ENCODE measurements at places on chromosomes 7 and 10. TPM values are rescaled to one million over a fixed set of nuclear protein-coding genes. Genes with fewer than 3 reads are reported as not detected.
A peak's percentile ranks its signal among the peaks of the same experiment; 100 is the strongest.

TMEM139 gene
- 7.9 TPM for total RNA-seq

CRYGN gene
- not detected for total RNA-seq

ZNF488 gene
- 0.17 TPM for total RNA-seq

VAX1 gene
- not detected for total RNA-seq

TMEM176B gene
- total RNA-seq: not detected

SPAM1 gene
- not detected for total RNA-seq

CLCN1 gene
- total RNA-seq: not detected

PRTFDC1 gene
- not detected for total RNA-seq

ZNF518A gene
- total RNA-seq: 37.1 TPM

GSTO2 gene
- total RNA-seq: 3.4 TPM

CEP55 gene
- total RNA-seq: 17.1 TPM

DNA sequence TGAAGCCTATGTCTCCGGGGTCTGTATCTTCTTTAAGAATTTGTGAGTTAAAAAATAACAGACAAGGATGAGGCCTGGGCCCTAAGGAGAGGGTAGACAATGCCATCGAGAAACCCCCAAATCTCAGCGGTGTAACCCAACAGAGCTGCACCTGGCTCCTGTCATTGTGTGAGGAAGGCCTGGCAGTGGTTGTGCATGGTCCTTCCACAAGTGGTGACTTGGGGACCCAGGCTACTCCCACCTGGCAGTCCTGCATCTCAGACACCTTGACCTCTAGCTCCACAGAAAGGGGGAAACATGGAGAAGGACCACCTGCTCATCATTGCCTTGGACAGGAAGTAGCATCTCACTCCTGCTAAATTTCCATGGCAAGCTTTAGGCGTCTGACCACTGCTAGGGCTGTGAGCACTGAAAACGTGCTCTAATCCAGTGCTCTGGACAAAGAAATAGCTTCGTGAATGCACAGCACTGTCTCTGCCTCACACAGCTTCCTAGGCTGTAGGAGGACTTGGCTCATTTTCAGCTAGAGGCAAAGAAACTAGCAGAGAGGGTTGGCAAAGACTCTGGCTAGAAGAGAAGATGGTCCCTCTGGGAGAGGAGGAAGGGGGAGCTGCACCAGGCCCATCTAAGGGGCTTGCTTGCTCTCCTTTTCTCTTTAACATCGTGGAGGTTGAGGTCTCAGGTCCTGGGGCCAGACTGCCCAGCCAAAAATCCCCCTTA is 273.9 kb upstream of the ZMIZ1 start:
- DNase-seq: no peak

GRCh38 chr10:58641095-58641531 is 128.4 kb downstream of the BICC1 start:
- peak; percentile 81 for DNase-seq

DNA sequence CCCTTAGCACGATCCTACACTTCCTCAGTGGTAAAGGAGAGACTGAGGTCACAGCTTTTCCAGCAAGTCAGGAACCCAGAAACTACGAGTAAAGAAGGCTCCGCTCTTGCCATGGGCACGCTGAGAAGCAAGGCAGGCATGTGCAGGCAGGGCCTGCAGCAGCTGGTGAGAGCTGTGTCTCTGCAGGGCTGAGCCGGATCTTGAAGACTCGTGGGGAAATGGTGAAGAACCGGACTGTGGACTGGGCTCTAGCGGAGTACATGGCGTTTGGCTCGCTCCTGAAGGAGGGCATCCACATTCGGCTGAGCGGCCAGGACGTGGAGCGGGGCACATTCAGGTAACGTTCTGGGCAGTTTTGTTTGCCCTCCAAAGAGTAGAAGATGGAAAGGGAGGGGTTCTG is 51.9 kb upstream of the ZMIZ2 start:
- DNase-seq: no peak

- DNase-seq: peak; percentile 44
Observed at GRCh38 chr10:101032637-101033224, 1.7 kb downstream of the SFXN3 start.

GRCh38 chr7:127066974-127067373 is 185.8 kb downstream of the GRM8 start:
- peak; percentile 4 for DNase-seq

DNA sequence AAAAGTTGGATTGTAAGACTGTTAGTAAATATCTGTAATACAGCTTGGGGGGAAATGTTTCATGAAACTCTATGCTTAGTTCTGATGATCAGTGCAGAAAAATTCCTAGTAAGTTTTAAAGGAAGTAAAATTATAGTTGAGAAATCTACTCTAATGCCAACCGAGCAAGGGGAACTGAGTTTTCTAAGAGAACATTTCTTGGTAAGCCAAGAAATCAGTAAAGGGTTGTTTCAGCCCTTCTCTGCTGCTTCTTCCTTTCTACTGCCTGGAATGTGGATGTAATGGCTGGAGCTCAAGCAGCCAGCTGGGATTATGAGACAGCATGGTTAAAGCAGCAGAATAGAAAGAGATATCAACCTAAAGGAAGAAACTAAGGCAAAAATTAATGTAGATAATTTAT is 15.9 kb upstream of the AKR1B1 start:
- DNase-seq: no peak

DNA sequence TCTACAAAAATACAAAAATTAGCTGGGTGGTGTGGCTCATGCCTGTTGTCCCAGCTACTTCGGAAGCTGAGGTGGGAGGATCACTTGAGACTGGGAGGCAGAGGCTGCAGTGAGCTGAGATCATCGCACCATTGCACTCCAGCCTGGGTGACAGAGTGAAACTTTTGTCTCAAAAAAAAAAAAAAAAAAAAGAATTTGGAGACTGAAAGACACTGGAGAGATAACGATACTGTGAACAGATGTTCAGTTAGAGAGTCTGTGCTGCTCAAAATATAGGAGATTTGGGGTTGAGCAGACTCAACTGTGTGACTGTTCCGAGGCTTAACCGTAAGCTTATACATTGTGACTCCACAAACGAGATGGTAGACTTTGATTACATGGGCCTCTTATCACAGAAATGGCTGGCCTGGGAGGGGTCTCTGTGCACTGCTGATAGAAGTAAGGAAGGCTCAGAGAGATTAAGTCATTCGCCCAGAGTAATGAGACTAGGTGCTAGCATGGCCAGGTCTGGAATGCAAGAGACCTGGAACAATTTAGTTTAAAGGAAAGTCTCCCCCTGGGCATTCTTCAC is 19.4 kb downstream of the WBP1L start:
- no peak for DNase-seq

DNA sequence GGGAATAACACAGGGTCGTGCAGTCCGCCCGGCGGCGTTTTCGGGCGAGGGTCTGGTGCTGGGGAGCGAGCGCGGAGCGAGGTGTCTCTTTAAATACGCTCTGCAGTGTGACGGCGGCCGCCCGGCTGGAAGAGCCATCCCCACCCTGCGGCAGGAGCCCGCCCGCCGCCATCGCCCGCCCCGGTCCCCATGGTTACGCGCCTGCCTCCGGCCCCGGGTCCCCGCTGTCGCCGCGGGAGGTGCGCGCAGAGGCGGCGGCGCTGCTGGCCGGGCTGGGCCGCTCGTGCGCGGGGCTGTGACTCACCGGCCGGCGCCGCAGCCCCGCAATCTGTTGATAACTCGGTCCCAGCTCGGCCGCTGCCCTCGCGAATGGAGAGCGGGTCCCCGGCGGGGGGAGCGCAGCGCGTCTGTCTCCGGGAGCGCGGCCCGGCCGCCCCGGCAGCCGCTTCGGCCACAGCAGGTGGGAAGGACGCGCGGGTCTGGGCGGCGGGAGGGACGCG is at the start of gene ADGRA1:
TSS of gene ADGRA1 (plus strand) at position 246 of the 500 bp plus-strand sequence. CDS start 986 bp downstream, outside the sequence.
- no peak for DNase-seq

GRCh38 chr10:86556933-86557649 is 35.5 kb upstream of the WAPL start:
- no peak for DNase-seq

GRCh38 chr7:1458683-1459511 is at the start of gene MICALL2:
MICALL2 (minus strand) TSS chr7:1459470; CDS start chr7:1459326, 144 bp downstream.
- peak; percentile 49 for DNase-seq

GRCh38 chr10:126521399-126521798 is 133.1 kb upstream of the ADAM12 start:
- peak; percentile 62 for DNase-seq

- no peak for DNase-seq
Observed at GRCh38 chr7:1952169-1952760, 280.5 kb downstream of the MAD1L1 start.

DNA sequence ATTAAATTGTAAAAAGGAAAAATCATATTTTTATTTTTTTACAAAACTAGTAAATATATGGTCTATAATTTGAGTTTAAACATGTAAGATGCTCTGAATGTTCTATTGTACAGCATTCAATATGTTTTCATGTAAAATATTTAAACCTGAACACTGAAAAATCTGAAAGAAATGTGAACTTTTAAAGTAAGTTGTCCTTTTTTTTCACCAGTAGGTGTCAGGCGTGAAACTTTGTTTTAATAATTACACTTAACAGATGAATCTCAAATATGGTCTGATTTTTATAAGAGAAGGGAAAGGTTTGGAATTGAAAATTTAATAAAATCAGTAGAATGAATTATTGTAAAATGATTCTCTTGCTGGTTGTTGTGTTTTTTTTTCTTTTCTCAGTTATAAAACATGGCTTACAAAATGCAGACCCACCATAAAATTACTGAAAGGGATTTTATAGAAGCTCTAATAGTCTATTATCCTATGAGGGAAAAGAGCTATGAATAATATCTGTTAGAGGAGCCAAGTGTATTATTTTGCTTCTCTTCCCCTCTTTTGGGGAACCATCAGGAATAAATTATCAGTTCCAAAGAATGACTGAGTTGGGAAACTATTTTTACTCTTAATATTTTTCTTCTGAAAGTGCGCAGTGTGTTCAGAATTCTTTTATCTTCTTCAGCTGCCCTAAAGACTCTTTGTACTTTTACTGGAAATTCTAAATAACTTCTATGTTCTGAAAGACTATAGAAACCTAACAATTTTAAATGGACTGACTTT is 217.7 kb upstream of the FZD1 start:
- no peak for DNase-seq

GRCh38 chr10:124742413-124743190 is 1.6 kb downstream of the FAM53B start:
- peak; percentile 57 for DNase-seq

GRCh38 chr7:106425017-106425719 is 140.4 kb upstream of the NAMPT start:
- no peak for DNase-seq

DNA sequence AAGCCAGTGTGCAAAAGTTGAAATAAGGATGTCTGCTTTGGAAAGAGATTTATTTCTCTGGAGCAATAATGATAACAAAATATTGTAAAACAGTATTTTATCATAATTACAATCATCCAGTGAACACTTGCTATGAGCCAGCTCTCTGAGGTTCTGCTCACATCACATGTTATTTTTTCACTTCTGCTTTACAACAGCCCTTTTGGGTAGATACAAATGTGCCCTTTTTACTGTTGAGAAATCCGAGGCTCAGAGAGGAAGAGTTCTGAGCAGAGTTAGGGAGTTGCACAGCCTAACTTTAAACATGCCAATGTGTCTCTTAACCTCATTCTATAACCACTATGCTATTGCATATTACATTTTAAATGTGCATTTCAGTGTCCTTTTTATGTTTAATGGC is 232.6 kb upstream of the CDC14C start:
- no peak for DNase-seq

GRCh38 chr10:90818736-90819135 is 39.1 kb downstream of the HTR7 start:
- no peak for DNase-seq

- DNase-seq: no peak
Observed at GRCh38 chr10:129900825-129901224, 63.2 kb downstream of the EBF3 start.

DNA sequence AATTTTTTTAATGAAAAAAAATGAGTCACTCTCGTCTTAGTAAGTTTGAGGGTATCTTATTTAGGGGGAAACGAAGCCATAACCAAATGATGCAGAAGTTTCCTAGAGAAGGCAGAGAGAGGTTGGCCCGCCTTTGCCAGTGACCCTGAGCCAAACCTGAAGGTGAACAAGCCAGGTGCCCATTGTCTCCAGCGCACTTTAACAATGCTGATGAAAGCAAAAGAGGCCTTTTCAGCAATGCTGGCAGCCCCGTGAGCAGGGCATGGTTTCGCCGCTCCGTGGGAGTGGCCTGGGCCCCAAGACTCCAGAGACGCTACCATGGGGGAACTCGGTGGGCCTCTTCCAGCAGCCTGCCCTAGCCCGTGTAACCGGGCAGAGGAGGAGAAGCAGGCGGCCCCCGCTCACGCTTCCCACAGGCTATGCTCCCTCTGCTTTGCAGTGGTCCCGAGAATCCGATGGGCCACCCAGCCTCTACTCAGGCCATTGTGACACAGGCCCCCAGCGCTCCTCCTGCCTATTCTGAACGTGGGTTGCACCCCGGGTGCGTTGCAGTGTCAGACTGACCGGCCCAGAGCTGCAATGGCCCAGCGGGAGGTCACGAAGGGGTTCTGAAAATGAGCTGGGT is 14.0 kb upstream of the UNCX start:
- DNase-seq: no peak

- DNase-seq: peak; percentile 40
Observed at GRCh38 chr7:27134392-27134791, 3.8 kb upstream of the HOXA4 start.

DNA sequence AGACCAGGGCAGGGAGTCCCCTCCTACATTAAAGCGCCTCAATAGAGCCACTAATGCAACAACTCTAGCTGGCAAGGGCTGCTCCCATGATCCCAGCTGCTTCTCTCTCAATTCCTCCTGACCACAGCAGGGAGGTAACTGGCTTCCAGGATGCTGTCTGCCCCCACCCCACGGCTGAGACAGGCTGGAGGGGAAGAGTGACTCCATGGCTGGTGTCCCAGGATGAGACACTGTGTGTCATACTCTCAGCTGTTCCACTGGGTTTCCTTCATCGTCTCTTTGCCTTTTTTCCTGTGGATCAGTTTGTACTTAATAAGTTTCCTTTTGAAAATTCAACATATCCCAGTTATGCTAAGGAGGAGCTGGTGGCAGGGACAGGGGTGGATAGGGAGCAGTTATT is 27.7 kb upstream of the MYH16 start:
- no peak for DNase-seq

- peak; percentile 31 for DNase-seq
Observed at GRCh38 chr10:3898821-3899220, 113.8 kb upstream of the KLF6 start.

DNA sequence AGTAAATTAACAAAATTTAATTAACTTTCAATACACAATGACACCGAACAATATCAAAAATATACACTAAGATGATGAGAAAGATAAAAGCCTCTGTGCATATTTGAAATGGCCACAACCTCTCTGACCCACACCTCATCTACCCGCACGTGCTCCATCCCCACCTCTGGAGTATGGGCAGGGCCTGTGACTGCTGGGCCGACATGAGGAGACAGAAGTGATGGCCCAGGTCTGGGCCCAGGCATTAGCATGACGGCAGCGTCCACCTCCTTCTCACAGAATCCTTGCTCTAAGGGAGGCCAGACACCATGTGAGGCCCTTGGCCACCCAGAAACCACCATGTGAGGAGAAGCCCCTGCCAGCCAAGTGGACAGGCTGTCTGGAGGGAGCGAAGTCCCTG is 122.1 kb upstream of the RNF32 start:
- no peak for DNase-seq

- DNase-seq: no peak
Observed at GRCh38 chr10:411603-412002, 276.3 kb downstream of the ZMYND11 start.

All from HepG2 (cell line).